Activated naive CD4-positive, alpha-beta T cell treated with anti-CD3 and anti-CD28 coated beads, Interleukin-2, amount 50 U/mL, for 16 hours (primary cell): ENCODE measurements at places on chromosomes 3 and 15.

DNA sequence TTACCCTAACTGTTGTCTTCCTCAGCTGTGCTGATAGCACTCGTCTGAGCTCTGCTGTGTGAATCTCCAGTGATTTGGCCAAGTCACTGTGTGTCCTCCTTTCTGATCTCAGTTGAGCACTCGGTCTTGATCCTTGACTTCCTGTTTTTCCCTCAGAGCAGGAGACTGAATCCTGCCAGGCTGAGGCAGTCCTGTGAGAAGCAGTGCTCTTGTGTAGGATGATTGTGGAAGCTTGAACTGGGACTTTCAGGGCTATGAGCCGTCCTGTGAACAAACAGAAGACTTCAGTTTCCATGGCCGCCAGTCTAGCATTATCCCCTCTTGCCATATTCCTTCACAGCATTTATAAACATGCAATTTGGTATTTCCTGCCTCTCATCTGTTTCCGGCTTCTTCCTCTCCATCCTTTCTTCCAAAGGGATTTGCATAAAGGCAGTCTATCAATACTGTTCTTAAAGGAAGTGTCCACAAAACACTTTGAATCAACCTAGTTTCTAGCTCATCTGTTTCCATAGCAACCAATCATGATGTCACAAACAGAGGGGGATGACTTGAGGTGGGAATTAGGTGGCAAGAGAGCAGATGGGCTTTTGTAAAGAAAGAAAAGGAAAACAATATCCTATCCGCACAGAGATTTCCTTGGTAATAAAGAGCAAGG, 237.2 kb downstream of the AGBL1 start:
- no peak for DNase-seq

DNA sequence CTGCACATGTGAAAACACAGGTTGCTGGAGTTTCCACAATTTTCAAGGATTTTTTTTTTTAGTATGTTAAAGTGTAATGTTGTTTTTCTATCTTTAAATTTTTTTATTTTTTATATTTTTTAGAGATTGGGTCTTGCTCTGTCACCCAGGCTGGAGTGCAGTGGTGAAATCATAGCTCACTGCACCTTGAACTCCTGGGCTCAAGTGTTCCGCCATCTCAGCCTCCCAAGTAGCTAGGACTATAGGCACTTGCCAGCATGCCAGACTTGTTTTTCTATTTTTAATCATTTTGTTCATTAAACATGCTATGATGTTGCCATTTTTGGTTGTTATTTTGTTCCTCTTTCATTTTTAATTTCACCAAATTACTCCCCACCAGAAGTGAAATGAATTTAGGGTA, 16.7 kb upstream of the THUMPD3 start:
- no peak for DNase-seq

DNA sequence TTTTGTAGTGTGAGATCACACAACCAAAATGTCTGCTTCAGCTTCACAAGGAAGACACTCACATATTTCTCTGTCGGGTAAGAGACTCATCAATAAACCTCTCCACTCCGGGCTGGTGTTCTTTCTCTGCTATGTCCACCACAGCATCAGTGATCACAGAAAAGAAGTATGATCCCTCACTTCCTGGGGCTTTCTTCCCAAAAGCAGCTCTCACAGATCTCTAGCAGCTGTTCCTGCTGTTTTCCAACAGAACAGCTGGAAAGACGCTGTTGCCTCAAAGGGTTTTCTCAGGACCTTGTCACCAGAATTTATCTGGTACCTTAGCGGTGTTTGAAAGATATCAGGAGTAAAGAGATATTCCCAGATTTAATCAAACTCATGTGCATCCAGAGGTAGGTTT, 46.4 kb downstream of the GATM start:
- DNase-seq, result no peak

DNA sequence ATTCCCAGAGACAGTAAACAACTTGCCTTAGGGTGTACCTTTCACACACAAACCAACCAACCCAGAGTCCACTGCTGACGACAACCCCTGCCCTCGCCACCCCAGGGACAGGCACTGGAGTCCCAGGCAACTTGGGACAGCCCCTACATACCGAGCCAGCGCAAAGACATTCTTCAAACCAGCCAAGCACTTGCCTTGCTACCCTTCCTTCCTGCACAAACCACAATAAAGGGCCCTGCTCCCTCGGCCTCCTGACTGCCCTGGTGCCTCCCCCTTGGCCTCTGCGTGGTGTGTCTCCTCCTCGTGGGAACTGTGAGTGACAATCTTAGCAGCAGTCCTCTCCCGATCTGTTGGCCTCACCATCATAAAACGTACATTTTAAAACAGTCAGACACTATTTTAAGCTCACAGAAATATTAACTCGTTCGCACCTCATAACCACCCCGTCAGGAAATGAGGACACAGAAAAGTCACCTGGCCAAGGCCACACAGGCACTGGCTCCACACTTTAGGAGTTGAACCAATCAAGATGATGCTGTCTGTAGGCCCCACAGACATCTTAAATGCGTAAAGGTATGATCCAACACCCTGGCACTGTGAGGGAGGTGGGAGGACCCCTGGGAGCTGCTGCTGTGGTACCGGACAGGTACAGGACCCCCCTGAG, 113.8 kb downstream of the ADCY5 start:
- no peak for DNase-seq

DNA sequence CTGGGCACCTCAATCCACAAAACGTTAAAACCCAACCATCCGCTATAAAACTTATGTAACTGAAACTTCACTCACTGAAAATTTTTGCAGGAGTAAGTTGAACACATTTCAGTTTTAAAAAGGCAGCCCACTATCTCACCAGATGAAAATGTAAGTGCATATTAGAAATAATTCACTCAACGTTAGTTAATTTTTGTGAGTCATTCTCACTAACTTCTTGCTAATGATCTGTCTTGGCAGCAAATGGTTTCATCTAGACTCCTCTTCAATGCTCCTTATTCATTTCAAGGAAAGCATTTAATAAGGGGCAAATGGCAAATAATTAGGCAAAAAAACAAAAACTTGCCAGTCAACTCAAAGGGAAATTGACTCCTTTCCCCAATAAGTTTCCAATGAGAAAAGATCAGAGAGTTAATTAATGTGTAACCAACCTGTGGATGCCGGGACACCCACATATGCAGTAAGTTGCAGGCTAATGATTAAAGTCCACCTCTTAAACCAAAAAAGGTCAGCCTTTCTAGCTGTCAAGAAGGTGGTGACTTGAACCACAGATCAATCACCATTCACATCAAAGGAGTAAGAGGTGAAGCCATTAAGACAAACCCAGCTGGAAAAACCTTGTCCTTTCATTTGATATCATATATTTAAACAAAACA, 22.9 kb upstream of the PRICKLE2 start:
- no peak for DNase-seq

GRCh38 chr3:67484085-67484484, 170.3 kb downstream of the SUCLG2 start:
- no peak for DNase-seq

GRCh38 chr15:55774113-55774970, 31.4 kb upstream of the PRTG start:
- DNase-seq, result peak; percentile 28

DNA sequence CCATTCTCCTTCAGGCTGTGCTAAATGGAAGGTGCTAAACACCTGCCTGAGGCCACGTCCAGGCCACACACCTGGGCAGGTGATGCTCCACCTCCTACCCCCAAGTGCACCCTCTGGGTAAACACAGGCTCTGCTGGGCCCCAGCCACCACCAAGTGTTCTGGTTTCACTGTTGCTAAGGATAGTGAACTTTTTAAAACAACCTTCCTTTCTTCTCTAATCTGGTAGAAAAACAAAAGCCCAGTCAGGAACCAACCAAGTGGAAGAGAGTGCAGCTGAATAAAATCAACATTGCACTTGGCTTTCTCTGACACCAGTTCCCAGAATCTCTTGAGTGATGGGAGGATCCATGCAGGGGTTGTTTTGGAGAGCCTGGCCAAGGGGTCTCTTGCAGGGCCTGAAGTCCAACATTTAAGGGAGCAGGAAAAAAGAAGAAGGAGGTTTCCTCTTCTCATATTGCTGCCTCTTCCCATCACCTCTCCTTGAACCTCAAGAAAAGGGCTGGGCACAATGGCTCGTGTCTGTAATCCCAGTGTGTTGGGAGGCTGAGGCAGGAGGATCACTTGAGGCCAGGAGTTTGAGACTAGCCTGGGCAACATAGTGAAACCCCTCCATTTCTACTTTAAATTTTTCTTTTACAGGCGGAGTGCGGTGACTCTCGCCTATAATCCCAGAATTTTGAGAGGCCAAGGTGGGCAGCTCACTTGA, 26.2 kb upstream of the ATP13A3 start:
- DNase-seq, result no peak

DNA sequence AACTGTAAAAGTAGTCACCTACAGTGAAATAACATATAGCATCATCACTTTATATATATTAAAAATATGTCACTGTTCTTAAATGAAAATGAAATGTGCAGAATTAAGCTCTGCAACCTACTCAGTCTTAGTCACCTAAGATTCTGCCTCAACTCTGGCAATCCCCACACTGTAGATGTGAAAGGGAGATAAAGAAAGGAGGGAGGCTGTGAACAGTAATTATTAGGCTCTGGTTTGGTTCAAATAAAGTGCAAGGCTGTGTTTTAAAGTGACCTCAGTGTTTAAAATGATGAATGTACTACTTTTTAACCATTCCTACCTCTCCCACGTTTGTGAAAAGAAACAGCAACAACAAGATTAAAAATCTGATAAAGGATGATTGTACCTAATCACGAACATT, 72.2 kb downstream of the ATP8B4 start:
- no peak for DNase-seq

DNA sequence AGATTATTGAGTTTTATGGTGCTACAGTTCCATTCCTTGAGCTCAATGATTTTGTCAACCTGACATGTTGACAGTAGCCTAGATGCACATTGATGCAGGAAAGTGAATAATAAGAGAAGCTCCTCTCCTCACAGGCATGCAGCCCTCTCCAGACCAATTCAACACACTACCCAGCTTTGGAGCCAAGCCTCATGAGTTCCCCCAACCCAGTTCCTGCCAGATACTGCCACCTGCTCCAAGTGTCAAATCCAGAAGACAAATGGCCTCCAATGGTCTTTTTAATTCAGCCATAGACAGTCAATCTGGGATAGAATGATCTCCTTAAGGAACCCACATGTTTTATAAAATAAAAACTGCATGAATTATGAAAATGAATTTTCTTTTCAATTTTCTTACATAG, 83.7 kb upstream of the ARHGEF3 start:
- no peak for DNase-seq

GRCh38 chr3:196590279-196590678, 21.8 kb downstream of the FBXO45 start:
- no peak for DNase-seq

- no peak for DNase-seq
Observed at GRCh38 chr15:65106011-65106590, 8.9 kb downstream of the UBAP1L start.

DNA sequence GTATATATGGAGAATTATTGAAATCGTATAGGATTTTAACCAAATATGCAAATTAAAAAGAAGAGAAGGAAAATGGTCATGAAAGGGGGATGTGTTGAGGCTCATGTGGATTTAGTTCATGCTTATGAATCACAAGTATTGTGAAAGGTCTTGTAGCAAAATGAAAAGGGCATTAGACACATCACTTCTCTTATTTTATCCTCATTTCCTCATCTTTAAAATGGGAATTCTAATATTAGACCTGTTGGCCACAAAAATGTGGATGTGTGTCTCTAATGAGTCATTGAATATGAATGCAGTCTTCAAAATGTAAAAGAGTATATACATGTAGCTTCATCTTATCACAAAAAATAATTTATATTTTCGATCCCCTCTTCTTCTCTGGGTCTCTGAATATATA, 14.9 kb upstream of the ALCAM start:
- no peak for DNase-seq

- no peak for DNase-seq
Observed at GRCh38 chr3:124217542-124217941, 225.6 kb upstream of the ROPN1 start.

DNA sequence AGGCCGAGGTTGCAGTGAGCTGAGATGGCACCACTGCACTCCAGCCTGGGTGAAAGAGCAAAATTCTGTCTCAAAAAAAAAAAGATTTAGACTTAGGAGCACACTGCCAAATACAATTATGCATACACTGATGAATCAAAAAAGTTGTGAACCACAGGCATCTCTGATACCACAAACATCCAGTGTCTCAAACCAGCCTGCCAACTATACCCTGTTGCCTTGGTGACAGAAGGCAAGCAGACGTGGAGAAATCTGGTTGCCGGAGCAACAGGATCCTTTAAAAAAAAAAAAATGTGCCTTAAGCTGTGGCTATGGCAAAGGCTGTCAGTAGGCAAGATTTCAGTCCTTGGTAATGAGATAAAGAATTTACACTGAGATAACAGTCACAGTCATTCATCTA, 202.3 kb downstream of the NEK10 start:
- no peak for DNase-seq

DNA sequence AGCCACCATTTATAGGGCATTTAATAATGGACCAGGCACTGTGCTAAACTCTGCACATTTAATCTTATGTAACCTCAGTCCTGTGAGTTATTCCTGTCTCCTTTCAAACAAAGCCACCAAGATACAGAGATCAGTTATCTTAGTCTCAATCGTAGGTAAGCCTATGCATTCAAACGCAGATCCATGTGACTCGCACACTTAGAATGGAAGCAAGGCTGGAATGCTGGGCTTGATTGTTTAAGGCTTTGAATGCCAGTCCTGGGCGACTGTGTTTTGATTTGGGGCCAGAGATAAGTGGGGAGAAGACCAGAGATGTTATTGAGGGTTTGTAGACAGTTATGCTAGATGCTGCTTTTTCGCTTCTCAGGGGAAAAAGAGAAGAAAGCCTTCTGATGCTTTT, 22.2 kb downstream of the MED12L start:
- DNase-seq, result no peak

GRCh38 chr15:60213377-60214000, 184.3 kb downstream of the ANXA2 start:
- no peak for DNase-seq

DNA sequence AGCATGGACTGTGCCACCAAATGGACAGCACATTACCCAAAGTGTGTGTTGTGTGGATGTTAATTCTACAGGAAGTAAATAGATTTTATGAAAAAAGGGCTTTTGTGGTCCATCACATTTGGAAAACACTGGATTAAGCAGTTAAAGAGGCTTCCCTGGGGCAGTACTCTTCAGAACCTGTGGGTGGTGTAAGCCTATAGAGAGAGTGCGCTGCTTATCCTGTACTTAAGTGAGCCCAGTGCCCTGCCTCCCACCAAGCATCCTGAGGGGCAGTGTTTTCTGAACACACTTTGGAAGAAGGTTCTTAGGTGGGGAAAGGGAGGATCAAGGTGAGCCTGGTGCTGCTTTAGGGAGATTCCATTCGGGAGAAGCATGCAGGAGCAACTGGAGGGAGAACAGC, 10.9 kb downstream of the TTLL3 start:
- DNase-seq, result no peak

- DNase-seq, result no peak
Observed at GRCh38 chr3:128950223-128950938, 43.5 kb downstream of the CFAP92 start.

GRCh38 chr15:71078506-71079207, 36.6 kb upstream of the THSD4 start:
- DNase-seq, result no peak

DNA sequence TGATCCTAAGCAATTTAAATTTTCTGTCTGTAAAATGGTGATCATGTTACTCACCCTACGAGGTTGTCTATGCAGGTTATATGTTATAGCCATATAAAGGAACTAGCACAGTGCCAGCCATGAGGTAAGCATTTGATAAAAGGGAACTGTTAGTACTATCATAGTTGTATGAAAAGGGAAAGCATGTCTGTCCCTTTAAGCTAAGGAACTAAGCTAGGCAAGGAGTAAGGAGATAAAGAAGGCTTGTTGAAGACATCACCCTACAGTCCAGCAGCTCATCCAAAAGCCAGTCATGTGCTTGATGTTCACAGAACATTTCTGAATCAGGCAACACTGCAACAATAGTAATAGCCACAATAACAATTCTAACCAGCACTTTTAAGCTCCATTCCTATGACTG, 243.9 kb downstream of the ZBTB20 start:
- DNase-seq, result no peak
